Nucleus accumbens (tissue), 56 donors: ENCODE measurements at places on chromosomes 3 and 15.

DNA sequence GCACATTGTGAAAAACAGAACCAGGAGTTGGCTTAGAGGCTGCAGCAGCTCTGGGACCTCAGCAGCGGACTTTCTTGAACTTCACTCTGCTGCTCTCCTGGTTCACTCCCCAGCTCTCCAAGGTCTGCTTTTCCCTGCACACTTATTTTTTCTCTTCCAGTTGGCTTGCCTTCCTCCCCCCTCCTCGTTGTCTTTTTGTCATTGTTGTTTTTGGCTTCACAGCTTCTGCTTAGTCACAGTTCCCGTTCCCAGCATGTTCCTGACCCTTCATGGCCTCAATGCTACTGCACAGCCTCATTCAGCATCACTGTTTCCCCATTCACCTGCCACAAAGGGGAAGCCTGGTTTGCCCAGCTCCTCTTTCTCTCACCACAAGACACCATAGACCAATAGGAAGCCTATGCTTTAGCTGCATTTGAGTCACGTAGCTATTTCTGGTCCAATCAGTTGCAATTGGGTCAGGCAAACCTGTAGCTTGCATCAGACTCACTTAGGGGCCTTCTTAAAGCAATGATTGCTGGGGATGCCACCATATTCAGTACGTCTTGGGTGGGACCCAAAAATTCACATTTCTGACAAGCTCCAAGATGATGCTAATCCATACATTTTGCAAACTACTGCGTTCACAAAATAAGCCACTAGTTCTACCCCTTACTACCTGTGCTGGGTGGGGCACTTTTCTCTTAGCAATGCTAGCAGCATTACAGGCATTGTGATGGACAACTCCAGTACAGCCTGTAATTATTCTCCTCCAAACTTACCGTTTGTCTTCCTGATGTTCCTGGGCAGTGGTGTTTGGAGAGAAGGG, 7.8 kb upstream of the SUMF1 start:
- DNase-seq: peak; percentile 9

DNA sequence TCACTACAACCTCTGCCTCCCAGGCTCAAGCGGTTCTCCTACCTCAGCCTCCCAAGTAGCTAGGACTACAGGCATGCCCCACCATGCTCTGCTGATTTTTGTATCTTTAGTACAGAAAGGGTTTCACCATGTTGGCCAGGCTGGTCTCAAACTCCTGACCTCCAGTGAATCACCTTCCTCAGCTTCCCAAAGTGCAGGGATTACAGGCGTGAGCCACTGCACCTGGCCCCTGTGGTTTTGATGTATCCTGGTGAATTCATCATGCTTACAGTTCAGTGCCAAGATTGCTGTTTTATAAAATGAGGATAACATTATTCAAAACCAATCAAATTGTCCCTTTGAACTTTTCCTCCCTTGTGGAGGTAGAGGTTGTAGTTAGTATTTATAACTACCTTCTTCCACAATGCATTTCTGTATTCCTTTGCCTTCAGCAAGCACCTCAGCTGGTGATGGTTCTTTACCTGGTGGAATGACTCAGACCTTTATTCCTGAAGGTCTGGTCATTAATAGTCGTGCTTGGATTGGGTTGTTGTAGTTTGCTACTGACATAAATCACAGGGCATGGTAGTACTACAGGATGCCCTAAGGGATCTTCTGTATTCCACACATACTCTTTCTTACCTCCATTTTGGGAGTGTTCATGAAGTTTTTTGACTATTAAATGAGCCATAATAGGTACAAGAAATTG, 76.9 kb downstream of the UBP1 start:
- no peak for DNase-seq

- DNase-seq: no peak
Measured at GRCh38 chr3:196778755-196779154, 39.1 kb downstream of the PAK2 start.

DNA sequence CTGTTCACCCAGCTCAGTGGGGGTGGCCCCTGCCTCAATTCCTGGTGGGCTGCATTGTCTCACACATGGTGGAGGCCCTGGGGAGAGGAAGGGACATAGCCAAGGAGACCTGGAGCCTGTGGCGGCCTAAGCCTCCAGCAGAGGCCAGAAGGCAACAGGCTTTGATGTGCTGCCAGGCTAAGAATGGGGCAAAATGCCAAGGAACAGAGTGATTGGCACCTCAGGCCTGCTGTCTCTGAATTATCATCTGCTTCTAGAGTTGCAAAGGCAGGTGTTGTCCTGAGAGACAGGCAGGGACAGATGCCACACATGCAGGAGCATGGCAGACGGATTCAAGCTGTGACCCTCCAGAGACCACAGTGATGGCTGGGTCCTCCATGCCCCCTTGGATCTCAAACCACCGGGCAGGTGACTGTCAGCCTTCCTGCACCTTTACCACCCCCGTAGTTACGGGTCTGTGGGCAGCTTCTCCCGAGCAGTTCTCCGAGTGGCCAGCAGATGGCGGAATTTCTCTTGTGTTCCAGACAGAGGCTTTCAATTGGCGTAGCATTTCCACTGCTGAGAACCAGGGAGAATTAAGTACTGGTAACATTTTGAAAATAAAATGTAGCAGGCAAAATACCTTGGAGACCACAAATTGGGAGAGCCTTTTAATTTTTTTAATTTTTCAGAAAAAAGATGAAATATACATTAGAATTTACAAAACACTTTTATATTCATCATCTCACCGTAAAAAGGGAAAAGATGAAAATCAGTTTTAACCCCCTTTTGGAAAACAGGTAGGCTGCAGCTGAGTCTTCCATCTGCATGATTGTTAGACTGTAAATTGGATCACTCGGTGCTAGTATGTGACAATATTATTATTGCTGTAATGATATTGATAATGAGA, 525.5 kb upstream of the CFAP20DC start:
- DNase-seq: peak; percentile 70

DNA sequence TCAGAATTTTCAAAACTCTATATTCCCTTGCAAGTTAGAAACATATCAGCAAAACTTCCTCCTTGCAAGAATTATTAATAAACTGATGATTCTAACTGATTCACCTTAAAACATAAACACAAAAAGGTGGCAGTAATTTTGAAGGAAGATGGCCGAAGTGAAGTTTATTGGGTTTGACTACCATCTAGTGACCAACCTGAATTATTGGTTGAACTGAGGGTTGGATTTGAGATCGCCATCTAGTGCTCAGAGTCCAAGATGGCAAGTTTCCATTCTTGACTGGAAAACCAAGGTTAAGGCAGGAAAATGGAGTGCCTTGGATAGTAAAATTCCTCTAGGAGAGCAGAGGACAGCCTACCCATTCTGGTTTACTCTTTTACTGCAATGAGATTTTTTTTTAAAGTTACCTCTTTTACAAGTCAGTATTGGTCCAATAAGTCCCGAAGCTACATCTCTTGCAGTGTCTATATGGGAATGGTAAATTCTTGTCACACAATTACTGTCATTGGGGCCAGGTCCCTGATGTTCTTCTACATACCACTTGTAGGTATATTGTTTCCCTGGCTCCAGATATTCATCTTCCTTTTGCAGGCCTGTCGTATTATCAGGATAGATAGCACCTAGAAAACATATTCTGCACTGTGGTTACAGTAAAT, 51.6 kb upstream of the CP start:
- DNase-seq: no peak

DNA sequence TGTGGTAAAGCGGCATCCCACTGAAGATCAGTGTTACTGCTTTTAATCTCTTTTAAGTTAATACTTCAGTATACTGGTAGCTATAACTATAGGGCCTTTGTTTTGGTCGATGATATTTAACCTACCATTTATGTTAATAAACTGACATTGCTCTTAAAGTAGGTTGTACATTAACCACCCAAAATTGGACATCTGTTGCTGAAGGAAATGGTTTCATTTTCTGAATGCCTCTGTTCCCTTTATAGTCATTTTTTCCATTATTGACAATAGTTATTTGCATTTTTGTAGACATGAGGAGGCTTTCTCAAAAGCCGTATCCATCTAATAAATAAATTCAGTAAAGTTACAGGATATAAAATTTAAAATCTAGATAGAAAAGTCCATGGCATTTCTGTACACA, 252.4 kb upstream of the UBE2E1 start:
- no peak for DNase-seq

GRCh38 chr3:121895121-121895520, 920 bp downstream of the SLC15A2 start:
- no peak for DNase-seq

- DNase-seq: no peak
Measured at GRCh38 chr15:40501487-40501886, 30.7 kb downstream of the CHST14 start.

DNA sequence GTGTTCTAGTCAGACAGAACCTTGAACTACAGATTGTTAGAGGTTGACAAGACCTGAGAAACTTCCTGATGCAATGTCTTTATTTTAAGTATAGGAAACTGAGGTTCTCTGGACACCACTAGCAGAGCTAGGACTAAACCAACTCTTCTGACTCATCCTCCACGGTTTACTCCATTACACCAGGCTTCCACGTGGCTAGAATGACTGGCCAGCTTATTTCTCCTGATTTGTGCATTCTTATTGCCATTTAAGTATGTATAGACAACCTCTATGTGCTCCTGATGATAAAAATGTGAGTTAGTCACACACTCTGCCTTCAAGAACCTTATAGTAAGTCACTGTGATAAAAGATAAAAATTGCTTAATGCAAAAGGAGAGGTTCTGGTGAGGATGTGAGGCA, 182.7 kb downstream of the MEX3B start:
- no peak for DNase-seq

DNA sequence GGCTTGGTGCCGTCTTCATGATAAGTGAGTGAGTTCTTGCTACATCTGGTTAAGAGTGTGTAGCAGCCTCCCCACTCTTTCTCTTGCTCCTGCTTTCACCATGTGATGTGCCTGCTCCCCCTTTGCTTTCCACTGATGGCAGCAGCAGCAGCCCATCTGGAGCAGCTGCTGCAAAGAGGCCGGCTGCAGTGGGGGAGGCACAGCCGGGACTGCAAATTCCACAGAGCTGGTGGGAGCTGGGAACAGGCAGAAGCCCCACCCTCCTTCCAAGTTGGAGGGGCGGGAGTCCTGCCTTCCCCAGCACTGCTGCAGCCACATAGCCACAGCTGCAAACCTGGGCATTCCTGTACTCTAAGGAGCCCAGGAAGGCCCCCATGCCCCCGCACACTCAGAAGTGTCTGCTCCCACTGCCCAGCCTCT, 62.8 kb upstream of the IMPG2 start:
- DNase-seq: no peak

DNA sequence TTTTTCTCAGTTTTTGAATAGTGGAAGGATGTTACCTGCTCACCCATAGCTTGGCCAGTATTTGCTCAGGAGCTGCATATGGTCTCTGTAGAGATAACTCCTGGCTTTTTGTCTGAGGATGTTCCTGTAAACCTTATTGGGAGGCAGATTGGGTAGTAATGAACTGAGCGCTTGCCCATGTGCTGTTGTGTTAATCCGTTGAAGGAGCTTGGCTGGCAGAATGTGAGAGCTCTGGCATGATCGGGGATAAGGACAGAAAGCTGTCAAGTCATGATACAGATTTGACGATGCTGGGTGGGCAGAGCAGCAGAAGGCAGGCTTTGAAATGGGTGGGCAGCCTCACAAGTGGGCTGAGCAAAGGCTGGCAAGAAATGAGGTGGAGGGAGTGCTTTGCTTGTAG, 27.4 kb downstream of the SH3GL3 start:
- no peak for DNase-seq

- no peak for DNase-seq
Measured at GRCh38 chr3:175659670-175660350, 800.7 kb downstream of the NAALADL2 start.

GRCh38 chr15:61083788-61084134, 145.3 kb downstream of the RORA start:
- no peak for DNase-seq

DNA sequence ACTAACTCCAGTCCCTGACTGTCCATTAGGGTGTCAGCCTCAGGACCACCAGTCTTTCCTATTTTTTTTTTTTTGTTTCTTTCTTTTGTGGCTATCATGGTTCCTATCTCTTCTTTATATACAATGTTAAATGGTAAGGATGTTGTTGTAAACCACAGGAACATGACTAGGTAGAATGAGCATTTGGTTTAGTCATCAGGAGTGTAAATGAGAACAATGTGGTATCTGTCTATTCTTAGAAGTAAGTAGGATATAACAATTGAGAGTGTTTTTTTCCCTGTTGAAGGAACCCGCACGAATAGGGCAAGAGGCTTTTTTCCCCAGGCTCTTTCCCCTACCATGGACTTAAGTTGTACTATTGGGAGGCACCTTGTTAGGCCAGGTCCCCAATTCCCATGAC, 880.3 kb upstream of the GBE1 start:
- DNase-seq: no peak

DNA sequence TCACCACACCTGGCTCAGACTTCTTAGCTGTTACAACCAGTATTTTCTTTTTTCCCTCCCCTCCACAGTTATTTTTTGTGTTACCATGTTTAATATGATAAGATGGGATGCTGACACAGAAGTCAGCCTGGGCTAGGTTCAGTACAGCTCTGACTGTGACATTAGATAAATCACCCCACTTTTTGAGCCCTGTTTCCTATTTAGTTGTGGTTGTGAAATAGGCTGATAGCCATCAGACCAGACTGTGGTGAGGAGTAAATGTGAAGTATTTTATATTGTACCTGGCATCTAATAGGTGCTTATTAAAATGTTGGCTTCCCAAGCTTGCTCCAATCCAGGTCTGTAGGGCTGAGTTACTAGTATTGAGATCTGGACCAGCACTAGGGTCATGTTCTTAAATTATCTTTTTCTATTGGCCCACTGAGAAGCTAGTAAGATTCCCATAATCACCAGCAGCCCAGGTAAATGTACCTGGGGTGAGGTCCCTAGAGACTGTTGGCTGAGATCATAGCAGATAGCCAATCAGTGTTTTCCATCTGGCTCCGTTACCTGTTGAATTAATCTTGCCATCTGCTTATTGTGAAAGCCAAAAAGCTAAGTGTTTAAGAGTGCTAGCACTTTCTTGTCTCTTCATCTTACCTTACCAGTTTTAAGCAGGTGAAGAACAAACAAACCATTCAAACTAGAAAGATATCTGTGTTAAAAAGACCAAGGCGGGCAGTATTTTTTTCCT, 61.0 kb downstream of the CCK start:
- DNase-seq: no peak

GRCh38 chr15:26690778-26691177, 82.1 kb downstream of the GABRB3 start:
- no peak for DNase-seq
